ENCODE measurements at places on chromosomes 12 and 14. TPM values are rescaled to one million over a fixed set of nuclear protein-coding genes. Genes with fewer than 3 reads are reported as not detected.

Gene CEBPE
- polyA plus RNA-seq: 0.08 TPM

Gene PIWIL1
- 0.78 TPM for polyA plus RNA-seq

Gene DIO3
- 0.17 TPM for polyA plus RNA-seq

Gene KICS2
- polyA plus RNA-seq: 6.3 TPM

Gene SLC10A1
- polyA plus RNA-seq: 0.22 TPM

Gene EIF4B
- 519 TPM for polyA plus RNA-seq

Gene CISTR
- not detected for polyA plus RNA-seq

Gene ALX1
- 26.5 TPM for polyA plus RNA-seq

Gene GTF2A1
- 44.7 TPM for polyA plus RNA-seq

GRCh38 chr14:96581902-96582301 is 79.7 kb downstream of the PAPOLA start:
- no peak for DNase-seq

- no peak for DNase-seq
Measured at GRCh38 chr12:83432176-83432719, 745.5 kb downstream of the TMTC2 start.

DNA sequence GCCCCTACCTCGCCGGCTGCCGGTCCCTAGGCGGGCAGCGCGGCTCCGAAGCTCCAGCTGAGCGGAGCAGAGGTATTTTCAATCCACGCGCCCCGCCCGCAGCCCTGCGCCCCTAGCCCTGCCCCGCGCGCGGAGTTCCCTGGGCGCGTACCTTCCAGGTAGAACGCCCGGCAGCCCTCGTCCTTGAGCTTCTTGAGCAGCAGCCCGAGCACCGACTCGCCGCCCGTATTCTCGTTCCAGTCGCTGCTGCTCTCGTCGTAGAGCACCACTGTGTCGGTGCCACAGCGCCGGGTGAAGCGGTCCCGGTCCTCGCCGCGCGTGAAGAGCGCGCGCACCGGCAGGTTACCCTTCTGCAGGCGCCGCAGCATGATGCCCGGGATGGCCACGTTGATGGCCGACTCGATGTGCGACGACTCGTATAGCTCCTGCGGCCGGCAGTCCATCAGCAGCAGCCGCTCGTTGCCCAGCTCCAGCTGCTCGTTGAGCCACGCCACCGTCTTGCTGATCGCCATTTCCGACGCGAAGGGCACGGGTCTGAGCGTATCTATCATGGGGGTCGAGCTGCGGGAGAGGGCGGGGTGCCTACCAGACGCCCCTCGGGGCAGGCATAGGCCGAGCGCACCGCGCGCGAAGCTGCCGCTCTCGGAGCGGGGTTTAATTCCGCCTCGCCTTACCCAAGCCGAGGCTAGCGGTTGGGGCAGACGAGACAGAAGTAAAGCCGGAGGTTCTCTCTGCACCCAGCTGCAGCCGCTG is 636 bp downstream of the DUSP6 start:
- DNase-seq: no peak

- DNase-seq: no peak
Measured at GRCh38 chr12:124024263-124024678, 51.3 kb downstream of the ZNF664 start.

DNA sequence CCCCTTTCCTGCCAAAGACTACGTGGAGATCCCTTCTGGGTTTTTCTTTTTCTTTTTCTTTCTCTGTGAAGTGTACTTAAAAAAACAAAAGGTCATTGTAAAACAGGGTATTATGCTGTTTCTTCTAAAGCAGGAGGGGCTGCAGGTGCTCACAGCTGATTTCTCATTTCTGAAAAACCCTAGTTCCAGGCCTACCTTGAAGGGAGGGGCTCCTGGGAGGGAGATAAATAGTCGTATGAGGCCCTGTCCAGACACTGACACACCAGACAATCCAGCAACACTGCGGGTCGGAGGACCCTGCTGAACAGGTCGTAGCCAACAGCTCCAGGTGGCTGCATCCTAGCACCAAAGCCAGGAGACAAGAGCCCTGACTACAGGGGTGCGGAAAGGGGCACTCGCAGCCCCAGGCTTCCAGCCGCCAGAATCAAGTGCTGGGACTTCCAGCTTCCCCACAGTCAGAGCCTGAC is 41.1 kb downstream of the PSMA6 start:
- DNase-seq: no peak

DNA sequence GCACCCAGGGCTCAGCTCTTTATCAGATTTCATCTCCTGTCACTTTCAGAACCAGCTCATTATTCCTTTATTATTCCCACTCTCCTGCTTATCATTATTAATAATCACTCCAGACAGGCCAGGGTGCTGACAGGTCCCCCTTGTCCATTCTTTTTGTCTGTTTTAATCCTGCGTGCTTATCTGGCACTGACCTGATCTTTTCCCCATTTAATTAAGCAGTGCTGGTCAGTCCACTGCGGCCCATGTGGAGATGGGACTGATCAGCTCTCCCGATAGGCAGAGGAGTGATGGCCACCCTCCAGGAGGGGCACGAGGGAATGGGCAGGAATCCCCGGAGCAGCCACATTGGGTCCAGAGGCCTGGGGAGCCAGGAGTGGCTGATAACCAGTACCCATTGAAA is 55.5 kb upstream of the GPATCH2L start:
- DNase-seq: no peak

- no peak for DNase-seq
Measured at GRCh38 chr12:91630596-91631293, 448.1 kb upstream of the DCN start.

DNA sequence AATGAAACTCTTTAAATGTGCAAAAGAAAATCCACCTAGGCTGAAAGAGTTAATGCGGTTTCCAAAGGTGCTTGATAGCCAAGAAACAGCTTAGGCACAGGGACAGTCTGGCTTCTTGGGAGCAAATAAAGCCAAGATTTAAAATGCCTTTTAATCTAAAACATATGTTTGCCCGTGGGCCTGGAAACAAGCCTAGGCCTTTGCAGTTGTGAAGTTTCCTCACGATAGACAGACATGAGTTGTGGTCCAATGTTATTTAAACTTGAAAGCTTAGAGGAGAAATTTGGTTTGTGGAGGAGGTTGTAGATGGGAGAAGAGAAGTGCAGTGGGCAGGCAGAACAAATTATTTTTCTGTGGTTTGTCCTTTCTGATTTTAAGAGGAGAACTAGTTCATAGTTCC is 29.8 kb downstream of the PROX2 start:
- no peak for DNase-seq

DNA sequence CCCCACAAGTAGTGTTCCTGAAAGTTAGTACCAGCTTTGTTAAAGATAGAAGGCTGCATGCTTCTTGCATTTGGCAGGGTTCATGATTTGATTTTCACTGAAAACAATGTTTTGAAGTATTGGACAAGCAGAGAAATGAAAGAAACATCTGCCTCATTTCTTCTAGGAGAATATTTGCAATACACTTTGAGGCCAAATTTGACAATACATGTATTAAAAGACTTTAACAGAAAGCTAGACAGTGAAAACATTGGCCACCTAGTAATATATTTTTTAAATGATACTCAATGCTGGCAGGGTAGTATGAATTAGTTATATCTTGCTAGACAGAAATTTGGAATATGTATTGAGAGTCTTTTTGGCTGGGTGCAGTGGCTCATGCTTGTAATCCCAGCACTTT is 68.5 kb downstream of the GCH1 start:
- DNase-seq: no peak

- no peak for DNase-seq
Measured at GRCh38 chr12:75774261-75775052, 257.1 kb downstream of the PHLDA1 start.

- no peak for DNase-seq
Measured at GRCh38 chr12:53025250-53025649, 19.0 kb downstream of the EIF4B start.

DNA sequence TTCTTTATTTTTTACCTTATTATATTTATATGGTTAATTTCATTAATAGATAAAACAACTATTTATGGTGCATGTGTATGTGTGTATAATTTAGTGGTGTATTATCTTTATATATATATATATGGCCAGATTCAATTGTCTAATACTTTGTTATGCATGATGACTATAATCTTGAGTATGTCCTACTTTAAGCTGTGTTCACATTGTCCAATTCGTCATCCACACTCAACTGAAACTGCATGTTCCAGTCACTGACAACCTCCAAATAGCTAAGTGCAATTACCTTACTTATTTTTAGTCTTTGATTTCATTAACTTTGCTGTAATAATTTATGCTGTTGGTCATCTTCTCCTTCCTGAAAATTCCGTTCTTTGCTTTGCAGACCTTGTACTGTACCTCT is 306.5 kb upstream of the TMTC1 start:
- no peak for DNase-seq

- peak; percentile 91 for DNase-seq
Measured at GRCh38 chr14:59576332-59577294, at the start of gene CCDC175. Gene CCDC175 (minus strand): TSS chr14:59576812. CDS start chr14:59576775, 37 bp downstream.

DNA sequence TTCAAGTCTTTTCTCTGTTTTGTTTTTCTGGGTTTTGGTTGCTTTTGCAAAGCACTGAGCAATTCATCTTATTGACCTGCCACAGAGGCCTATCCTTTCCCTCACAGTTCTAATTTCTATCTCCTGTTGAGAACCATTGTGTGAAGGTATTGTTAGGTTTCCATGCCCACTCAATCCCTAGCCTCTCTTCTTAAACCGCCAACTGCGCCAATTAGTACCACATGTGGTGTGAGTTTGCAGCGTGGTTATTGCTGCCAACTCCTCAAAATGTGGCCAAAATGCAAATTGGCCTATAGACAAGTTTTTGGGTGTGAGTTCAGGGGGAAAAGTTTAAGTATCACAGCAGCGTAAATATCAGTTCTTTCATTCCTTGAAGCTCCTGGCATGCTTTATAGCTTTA is 232.6 kb downstream of the FLRT2 start:
- no peak for DNase-seq

Data from left kidney (tissue), 8 donors.